WERI-Rb-1 (cell line): ENCODE measurements at places on chromosomes 12 and 14.

- DNase-seq, result no peak
Observed at GRCh38 chr12:22598763-22599161, 26.2 kb upstream of the ETNK1 start.

- DNase-seq, result no peak
Observed at GRCh38 chr14:29444216-29444615, 483.4 kb downstream of the PRKD1 start.

GRCh38 chr12:19671695-19672094 lies 232.4 kb downstream of the AEBP2 start:
- DNase-seq, result no peak

- peak; percentile 72 for DNase-seq
Observed at GRCh38 chr12:57518920-57519795, 1.2 kb downstream of the DDIT3 start.

- DNase-seq, result no peak
Observed at GRCh38 chr12:88310069-88310468, 168.0 kb downstream of the TMTC3 start.

DNA sequence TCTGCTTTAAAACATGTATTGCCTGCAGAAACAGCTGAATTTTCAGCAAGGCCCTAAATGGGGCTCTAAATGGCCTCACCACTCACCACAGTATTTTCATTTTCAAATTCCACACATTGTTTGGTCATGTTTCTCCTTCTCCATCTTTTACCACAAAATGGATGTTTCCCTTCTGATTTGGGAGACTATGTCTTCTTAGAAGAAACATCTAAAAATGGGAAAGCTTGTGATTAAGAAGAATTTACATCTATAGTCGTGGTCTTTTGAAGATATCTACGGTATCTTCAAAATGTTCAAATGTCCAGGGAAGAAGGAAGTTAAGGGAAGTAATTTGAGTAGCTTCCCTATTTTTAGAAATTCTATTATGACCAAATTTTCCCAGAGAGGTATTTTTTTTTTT lies 20.7 kb upstream of the TUBA1C start:
- no peak for DNase-seq

DNA sequence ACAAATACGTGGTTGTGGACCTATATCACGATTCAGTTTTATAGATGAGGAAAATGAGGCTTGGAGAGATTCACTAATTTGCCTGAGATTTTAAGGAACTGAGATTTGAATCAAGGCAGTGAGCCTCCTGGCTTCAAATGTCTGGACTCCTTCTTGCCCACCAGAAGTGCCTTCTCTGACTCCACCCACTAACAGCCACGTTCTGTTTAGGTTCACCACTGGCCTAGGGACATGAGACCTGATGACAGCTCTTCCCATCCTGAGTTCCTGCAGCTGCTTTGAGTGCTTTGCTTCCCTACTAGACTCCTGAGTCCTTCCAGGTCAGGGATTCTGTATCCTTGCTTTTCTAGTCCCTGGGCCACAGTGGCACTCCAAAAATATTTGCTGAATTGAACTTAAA lies 57.1 kb downstream of the PLBD1 start:
- DNase-seq, result no peak

- no peak for DNase-seq
Observed at GRCh38 chr12:77830583-77831351, at the start of gene NAV3. TSS of gene NAV3 (plus strand) at chr12:77830894. CDS start at chr12:77831462, 568 bp downstream.

DNA sequence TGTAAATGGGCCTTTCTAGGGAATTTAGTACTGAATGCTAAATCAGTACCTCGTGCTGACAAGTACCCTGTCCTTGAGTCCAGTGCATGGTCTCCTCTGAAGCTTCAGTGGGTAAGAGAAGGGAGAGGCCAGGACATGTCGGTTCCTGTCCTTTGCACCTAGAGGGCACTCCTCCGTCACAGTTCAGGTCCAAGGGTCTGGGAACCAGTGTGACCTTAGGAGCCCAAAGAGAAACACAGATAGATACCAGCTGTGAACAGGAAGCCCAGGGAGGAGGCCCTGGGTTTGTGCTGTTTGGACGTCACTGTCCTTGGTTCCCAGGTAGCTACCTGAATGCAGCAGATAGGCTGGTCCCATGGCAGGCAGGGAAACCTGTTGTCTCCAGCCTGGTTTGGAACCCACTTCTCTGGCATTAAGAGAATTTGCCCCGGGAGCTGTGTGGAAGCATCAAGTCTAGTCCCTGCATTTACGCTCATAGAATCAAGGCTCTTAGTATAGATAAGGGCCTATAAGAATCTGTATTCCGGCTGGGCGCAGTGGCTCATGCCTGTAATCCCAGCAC lies 3.9 kb upstream of the FGF23 start:
- DNase-seq, result peak; percentile 62

DNA sequence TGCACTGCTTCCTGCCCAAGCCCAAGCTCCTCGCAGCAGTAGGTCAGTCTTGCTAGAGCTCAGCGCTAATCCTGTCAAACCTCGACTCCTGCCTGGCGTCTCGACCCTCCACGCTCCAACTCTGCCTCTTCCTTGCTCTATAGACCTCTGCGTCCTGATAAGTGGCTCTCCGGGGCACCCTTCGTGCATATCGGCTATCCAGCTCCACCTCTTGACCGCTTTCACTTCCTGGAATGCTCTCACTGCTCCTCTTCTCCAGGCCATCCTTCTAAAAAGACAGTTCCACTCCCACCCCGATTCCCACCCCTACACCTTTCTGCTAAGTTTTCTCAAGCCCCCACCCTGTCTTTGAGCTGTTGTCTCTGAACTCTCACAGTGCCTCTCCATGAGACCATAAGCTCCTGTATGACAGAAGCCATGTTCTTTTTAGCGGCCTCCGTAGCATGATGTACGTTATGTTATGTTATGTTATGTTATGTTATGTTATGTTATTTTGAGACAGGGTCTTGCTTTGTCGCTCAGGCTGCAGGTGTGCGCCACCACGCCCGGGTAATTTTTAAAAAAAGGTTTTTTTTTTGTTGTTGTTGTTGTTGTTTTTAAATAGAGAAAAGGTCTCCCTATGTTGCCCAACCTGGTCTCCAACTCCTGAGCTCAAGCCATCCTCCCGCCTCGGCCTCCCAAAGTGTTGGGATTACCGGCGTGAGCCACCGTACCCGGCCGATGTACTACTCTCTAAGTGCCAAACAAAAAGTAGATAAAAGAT lies 601 bp downstream of the COX14 start:
- peak; percentile 70 for DNase-seq

- no peak for DNase-seq
Observed at GRCh38 chr12:28231248-28231647, 41.0 kb downstream of the CCDC91 start.

GRCh38 chr14:20734430-20734806 lies 11.3 kb upstream of the EDDM3A start:
- DNase-seq, result no peak

DNA sequence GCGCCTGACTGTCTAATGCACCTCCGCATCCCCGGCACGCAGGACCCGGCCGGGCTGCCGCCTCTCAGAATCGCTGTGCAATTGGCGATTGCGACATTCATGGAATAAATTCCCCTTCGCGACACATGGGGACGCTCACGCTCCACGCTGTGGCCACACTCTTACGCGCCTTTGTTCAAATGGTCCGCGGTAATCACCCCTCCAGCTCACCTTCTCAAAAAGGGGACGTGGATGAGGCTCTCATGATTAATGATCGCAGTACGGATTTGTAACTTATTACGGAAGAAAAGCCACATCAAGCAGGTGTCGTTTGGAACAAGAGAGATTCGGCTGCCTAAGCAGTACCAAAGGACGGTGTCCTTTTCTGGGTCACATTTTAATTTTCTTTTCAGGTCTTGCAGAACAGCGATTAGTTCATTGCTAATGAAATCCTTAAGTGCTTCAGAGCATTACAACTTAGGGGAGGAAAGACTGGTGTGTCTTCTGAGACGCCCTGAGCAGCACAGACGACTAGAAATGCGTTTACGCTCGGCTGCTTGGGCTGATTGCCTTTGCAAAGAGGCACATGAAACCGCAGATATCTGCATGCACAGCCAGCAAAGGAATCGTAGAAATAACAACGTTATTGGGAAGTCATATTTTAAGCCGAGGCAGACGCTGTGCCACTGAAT lies 37.3 kb upstream of the ADGRD1 start:
- DNase-seq, result peak; percentile 80

DNA sequence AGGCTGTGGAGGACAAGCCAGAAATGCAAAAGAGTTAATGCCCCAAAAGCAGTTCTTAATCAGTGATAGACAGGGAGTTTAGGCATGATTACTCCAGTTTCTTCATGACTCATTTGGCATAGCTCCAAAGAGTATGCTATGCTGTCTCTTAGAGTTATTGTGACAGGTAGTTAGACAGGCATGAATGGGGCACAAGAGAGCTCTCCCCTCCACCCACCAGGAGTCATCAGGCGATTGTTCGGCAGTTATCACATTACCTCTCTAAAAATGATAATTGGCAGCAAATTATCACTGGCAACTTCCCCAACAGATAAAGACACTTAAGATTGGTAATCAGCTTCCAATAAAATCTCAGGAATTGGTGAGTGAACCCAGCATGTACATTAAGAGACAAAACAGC lies 320.1 kb downstream of the DAD1 start:
- DNase-seq, result no peak

GRCh38 chr12:70919597-70920035 lies 922 bp downstream of the PTPRR start:
- DNase-seq, result no peak

DNA sequence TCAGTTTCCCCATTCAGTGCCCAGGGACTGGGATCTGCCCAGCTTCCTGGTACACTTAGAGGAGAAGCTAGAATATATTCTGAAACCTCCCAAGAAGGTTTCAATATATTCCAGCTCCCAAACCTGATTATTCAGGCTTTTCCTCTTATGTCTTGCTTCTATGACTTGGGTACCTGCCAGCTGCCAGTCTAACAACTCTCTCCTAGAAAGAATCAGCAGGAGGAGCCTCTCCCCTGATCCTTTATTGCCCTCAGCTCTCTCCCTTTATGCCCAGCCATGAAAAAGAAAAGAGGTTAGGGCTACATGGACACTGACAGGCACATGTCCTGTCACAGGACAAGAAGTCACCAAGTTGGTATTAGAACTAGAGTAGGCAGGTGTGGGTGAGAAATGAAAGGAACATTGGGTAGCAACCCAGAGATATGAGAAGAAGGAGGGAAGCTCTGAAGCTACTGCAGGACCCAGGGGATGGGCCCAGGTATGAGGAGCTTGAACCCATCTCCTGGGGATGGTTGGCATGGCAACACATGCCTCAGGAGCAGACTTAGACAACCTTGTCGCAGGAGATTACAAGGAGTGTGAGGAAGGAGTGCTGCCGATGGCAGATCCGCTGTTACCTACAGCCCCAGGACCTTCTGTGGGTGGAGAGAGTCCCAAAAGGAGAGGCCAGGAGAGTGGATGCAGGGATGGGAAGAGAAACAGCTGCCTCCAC lies 2.0 kb upstream of the CACNB3 start:
- no peak for DNase-seq

DNA sequence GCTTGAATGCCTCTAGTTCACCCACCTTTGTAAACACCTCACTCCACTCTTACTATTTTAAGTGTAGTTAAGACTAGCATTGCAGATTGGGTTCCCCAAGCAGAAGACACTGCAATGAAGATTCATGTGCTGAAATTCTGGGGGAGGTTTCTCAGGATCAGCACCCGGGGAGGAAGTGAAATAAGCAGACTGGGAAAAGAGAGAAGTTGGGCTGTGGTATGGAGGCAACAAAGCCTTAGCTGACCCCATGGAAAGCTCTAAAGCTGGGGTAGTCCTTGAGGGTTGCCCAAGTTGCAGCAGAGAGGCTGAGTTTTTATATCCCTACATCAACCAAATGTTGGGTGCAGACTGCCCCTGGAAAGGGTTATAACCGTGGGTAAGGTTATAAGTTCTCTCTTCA lies 23.9 kb upstream of the IGF1 start:
- no peak for DNase-seq

DNA sequence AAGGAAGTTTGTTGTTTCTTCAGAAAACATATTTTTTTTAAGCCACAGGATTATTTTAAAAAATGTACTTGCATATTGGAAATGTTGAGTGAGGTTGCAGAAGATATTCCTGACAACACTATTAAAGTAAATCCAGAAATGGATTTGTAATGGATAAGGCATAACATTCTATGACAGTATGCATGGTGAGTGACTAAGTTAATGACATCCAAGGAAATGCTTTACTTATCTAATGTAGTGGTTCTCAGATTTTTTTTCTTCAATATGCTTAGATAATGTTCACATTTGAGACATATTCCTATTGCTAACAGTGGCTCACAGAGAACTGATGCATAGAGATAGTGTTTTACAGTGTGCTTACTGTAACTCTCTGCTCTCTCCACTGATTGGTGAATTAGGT lies 49.4 kb downstream of the ZDHHC17 start:
- no peak for DNase-seq

- no peak for DNase-seq
Observed at GRCh38 chr12:132657004-132657727, 30.0 kb downstream of the POLE start.

DNA sequence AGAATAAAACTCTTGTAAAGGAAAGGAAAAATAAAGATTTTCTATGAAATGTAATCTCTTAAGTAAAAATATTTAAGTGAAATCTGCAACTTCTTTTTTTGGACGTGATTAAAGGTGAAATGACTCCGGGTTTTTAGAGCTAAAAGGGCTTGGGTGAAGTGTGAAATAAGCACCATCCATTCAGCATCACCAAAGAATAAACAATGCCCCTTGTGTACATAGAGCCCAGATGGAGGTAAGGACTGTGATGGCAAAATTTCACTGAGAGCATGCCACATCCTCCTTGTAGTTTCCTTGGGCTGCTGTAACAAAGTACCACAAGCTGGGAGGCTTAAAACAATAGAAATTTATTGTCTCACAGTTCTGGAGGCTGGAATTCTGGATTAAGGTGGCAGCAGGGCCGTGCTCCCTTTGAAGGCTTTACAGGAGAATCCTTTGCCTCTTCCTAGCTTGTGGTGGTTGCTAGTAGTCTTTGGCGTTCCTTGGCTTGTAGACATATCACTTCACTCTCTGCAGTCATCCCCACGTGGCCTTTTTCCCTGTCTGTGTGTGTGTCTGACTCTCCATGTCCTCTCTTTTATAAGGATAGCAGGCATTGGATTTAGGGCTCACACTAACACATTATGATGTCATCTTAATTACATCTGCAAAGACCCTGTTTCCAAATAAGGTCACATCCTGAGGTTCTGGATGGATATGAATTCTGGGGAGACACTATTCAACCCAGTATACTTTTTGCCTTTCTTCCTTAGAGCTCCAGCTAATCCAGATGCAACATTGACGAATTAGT lies 24.2 kb downstream of the ZNF664 start:
- no peak for DNase-seq
